ENCODE measurements at places on chromosomes 3 and 15.

DNA sequence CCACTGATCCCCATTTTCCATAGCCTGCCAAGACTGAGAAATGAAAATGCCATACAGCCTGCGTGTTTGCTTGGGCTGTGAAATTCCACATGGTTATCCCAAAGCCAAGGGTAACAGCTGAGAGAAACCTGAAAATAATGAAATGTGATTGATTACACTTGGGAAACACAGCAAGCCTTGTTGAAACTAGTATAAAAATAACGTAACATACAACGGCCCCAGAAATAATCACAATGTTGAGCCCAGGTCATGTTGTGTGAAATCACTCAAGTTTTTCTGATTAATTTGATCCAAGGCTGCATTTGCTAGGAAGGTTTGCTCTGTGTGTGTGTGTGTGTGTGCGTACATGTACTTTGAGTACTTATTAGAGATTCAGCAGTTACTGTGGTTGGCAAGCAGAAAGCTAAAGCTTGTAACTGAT, 269.0 kb downstream of the OXSM start:
- DNase-seq: no peak

DNA sequence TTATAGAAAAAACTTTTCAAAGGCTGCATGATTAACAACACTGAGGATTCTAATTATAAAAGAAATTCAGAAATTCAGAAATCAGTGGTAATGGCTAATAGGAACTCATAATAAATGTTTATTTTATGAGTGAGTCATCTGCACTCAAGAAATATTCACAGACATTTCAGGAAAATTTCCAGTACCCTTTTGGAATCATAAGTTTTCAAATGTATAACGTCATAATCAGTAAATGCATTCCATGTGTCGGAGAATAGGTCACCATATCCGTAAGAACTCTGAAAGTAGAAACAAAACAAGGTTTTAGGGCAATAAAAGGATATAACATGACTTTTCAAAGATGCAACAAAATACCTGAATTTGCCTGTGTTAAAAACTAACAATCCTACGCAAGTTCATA, 24.7 kb downstream of the EOGT start:
- no peak for DNase-seq

DNA sequence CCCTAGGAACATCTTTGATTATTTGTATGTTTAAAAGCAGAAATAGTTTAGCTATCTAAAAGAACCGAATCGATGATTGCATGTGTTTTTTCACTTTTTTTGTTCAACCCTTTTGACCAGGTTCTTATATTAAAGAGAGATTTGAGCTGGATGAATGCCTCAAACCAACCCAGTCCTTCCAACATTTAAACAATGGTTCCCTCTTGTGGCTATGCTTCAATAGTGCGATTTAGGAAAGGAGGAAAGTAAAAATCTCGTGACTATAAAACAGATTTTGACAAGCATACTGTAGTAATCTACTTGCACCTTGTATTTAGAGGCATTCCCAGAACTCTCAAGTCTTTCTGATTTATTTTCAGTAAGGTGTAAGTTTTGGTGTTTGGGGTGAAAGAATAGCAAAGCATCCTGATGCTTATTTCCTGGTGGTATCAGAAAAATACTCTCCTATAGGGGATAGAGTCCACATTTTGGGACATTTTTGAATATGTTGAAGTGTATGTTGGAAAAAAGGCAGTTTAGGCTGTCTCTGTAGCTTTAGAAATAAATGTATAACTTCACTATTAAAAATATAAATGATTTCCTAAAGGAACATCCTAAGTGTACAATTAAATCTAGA, 159.6 kb upstream of the KCNH8 start:
- DNase-seq: no peak

DNA sequence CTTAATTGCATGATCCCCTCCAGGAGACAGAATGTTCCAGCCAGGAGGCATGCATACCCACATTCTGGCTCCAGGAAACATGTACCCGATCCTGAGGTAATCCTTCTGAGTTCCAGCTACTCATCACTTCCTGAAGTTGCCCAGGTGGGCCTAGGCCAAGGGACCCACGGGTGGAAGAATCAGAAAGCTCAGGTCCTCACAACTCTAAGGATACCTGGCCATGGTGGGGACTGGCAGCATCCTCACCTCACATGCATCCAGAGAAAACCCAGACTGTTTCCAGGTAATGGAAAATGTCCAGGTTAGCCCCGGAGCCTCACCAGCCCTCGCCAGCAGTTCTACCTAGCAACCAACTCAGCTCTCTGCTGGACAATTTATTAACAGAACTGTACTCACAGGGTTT, 78.2 kb downstream of the DAPK2 start:
- DNase-seq: no peak

DNA sequence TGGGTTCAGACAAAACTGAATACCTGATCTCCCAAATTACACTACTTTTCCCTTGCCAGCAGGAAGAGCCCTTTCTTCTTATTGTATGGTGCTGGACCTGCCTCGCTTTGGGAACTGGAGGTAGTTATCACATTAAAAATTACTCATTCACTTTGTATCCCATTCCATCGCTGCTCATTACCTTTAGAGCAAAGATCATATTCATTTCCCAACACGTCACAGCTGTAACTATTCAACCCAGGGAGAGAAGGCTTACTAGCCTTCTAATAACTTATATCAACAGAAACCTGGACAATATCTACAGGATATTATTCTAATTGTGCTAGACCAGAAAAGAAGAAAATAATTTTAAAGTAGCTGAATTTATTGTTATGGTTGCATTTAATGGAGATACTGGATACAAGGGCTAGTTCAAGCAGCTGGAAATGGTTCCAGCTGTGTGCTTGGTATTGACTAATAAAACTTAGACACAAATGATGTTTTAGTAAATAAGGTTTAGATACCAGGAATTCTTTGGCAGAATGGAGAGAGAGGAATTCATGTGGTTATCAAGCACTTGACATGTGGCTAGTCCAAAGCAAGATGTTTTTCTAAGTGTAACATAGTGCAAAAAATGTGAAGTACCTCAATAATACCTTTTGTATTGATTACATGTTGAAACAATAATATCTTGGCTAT, 656.3 kb downstream of the ROBO1 start:
- no peak for DNase-seq

- DNase-seq: no peak
Observed at GRCh38 chr3:134007819-134008218, 21.9 kb downstream of the SLCO2A1 start.

DNA sequence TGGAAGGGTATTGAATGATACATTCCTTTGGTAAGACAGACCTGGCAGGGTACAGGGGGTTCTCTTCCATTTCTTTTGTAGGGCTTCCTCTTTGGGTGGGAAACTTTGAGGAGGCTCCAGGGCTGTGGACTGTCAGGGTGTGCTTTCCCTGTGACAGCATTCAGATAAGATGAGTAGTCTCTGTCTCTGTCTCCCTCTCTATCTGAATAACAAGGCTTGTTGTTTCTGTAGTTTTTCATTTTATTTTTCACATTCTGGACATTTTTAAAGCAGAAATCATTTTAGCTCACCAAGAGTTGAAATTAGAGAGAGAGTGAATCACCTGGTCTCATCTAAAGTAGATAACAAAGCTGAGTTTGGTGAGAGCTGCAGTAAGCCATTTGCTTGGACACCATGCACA, 100.8 kb upstream of the TPM1 start:
- no peak for DNase-seq

GRCh38 chr3:31919528-31919927, 61.5 kb downstream of the OSBPL10 start:
- no peak for DNase-seq

DNA sequence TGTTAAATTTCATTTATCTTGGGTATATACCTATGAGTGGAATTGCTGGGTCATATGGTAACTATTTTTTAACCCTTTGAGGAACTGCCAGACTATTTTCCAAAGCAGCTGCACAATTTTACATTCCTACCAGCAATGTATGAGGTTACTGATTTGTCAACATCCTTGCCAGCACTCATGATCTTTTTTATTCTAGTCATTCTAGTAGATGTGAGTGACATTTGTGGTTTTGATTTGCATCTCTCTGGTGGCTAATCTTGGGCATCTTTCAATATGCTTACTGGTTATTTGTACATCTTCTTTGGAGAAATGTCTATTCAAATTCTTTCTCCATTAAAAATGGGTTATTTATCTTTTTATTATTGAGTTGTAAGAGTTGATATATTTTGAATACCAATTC, 21.3 kb upstream of the LRRC58 start:
- DNase-seq: no peak

DNA sequence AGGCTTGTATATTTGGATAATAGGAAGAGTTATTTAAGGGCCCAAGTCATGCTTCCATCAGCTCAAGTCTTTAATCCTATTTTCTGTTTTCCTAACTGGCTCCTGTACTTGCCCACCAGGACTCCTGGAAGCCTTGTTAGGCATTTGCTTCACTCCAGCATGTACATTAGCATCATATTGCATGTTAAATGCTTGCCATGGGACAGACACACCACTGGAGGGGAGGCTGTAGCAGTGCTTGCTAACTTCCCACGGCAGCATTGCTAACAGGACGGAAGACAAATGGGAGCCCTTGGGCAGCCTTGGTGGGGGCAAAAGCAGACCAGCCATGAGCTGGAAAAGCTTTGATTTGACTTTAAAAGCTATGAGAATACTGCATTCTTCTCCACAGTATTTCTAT, 6.1 kb downstream of the TMOD2 start:
- no peak for DNase-seq

DNA sequence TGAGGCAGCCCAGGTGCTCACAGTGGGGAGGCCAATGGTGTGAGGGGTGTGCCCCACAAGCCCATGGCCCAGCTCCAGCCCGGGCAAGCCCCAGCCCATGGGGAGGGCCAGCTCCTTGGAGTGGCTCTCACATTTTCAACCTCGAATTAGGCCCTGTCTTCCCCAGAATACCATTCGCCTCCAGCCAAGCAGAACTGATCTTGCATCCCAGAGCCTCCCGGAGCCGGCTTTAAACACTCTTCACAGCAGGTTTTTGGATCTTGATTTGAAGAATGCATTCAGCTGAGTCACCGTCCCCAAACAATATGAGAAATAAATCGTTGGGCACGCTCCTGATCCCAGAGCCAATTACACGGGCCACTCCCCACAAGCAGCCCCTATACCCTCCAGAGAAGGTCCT, 23.7 kb downstream of the TPRA1 start:
- DNase-seq: no peak

GRCh38 chr15:48090115-48090514, 30.7 kb upstream of the SLC24A5 start:
- DNase-seq: no peak

- DNase-seq: no peak
Observed at GRCh38 chr15:51678096-51678495, 3.2 kb upstream of the SCG3 start.

Data from activated CD4-positive, alpha-beta memory T cell treated with anti-CD3 and anti-CD28 coated beads for 36 hours (primary cell).